ENCODE measurements at places on chromosomes 2 and 18.

DNA sequence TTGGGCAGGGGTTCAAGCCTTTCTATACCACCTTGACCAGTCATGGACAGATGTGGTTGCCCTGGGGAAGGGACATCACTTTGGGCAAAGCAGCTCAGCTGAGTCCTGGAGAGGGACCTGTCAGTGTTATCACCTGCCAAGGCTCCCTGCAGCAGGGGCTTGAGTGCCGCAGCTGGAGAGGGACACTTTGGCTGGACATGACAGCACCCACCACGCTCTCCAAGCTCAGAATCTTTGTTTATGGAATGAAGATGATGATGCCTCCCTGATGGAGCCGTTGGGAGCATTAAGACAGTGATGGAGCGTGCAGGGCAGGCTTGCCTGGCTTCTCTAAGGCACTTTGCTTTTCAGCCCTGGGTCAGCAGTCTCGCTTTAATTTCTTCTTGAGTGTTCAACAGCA is 4.3 kb upstream of the TFCP2L1 start:
- no peak for DNase-seq

DNA sequence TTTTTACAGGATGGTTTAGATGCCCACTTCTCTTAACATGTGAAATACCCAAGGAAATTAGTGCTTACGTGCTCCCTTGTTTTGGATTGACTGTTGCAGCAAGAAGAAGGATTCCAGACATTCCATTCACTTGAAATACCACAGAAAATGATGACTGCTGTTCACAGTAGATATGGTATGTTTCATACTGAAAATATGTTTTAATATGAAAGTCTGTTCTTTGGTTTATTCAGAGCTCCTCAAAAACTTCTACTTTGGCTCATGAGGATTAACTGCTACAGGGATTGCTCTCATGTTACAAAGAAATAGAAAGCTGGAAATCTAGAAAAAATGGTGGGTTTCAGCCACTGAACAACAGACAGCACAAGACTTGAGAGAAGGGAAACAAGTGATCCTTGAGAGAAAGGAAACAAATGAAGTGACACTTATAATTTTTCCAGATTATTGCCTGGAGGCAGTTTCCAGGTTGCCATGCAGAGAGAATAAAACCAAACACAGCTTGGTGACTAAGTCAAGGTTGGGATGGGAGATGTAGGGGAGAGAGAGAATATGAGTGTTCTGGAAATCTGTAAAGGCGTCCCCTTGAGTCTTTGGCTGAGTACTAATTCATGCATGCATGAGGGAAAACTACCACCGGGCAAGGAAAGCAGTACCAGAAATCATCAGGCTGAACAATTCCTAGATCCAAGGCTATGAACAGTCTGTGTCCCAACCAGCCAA is 348.1 kb downstream of the CLIP4 start:
- no peak for DNase-seq

DNA sequence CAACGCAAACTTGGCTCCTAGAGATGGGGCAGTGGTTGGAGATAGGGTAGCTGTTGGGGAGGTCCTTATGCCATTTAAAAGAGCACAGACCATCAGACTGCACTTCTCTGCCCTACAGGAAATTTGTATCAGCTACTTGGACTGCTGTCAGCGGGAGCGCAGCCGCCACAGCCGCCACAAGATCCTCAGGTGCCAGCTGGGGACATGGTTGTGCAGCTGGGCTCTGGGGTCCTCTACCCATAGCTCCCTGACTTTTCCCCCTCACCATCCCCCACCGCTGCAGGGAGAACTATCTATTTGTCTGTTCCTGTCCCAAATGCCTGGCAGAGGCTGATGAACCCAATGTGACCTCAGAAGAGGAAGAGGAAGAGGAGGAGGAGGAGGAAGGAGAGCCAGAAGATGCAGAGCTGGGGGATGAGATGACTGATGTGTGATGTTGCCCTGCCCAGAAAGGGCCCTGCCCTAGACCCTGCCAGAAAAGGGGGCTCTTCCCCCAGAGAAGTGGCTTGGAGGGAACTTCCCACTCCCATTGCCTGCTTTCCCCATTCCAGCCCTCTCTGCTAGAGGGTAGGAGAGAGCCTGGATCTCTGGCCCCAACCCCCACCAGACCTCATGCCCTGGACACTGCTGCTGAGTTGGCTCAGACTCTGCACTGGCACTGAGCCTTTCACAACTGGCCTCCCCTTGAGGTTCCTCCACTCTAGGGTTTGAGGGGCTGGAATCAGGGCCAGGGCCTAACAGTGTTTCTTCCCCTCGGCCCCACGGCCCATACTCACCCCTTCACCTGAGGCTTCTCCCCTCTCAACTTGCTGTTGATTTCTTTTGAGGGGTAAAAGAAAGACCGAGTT is 7.3 kb downstream of the PRADC1 start:
- no peak for DNase-seq

DNA sequence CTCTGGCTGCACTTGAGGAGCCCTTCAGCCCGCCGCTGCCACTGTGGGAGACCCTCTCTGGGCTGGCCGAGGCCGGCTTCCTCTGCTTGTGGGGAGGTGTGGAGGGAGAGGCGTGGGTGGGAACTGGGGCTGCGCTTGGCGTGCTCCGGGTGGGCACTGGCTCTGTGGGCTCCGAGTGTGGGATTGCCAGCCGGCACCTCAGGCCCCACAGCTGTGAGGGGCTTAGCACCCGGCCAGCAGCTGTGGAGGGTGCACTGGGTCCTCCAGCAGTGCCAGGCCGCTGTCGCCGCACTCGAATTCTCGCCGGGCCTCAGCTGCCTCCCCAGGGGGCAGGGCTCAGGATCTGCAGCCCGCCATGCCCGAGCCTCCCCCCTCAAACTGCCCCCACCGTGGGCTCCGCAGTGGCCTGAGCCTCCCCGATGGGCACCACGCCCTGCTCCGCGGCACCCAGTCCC is 808.0 kb upstream of the SOX11 start:
- no peak for DNase-seq

DNA sequence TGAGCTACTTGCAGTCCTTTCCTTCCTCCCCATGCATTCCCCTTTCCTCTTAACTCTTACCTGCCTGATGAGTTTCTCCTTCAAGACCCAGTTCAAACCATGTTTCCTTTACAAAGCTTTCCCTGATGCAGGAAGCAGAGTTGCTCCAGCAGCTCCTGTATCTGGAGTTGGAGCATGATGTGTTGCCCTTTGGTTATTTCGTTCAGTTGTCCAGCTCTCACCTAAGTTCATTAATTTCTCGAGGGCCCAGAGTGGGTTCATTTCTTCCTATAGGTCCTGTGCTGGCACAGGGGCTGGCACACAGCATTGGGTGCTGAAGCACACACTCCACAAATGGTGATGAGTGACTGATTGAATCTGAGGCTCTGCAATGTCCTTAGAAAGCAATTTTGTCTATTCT is 23.0 kb upstream of the TMEM214 start:
- no peak for DNase-seq

DNA sequence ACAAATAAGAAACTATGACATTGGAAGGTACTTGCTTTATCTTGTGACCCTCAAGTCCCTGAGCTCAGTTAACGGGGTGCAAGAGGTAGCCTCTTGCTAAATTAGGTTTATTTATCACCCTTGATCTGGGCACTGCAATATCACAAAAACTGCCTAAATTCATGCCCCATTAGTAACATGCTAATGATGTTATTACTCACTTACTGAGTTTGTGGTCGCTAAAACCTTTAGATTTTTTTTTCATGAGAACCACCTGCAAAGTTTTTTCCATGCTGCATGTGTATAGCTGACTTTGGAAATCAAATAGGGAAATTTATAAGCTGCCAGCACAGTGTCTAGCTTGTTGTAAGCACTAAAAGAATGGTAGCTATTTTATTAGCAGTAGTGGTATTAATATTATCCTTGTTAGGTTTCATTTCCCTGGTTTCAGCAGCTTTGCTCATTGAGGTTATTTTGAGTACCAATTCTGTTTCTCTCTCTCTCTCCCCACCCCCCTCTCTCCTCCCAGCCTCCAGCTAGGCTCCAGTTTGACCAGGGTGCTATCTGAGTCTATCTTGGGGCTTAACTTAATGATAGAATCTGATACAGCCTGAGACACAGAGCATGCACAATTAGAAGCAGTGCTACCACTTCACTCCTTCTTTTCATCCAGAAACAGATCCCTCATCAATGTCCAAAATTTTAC is 88.7 kb upstream of the ATP8B1 start:
- DNase-seq, result no peak

DNA sequence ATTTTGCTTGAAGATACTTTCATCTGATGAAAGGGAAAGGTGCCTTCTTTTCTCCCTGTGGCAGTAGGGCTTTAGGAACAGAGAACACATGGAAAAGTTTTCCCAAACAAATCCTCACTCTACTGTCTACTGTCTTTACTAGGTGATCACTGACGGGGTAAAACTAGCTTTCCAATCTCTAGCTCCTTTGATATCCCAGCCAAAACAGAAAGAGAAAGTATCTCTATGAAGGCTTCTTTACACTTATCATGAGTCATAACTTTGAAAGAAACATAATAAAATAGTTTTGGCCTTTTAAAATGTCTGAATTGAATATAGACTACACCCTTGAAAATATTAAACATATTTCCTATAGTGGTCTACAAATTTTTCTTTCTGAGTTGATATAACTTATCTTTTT is 214.5 kb downstream of the DSEL start:
- DNase-seq, result no peak

DNA sequence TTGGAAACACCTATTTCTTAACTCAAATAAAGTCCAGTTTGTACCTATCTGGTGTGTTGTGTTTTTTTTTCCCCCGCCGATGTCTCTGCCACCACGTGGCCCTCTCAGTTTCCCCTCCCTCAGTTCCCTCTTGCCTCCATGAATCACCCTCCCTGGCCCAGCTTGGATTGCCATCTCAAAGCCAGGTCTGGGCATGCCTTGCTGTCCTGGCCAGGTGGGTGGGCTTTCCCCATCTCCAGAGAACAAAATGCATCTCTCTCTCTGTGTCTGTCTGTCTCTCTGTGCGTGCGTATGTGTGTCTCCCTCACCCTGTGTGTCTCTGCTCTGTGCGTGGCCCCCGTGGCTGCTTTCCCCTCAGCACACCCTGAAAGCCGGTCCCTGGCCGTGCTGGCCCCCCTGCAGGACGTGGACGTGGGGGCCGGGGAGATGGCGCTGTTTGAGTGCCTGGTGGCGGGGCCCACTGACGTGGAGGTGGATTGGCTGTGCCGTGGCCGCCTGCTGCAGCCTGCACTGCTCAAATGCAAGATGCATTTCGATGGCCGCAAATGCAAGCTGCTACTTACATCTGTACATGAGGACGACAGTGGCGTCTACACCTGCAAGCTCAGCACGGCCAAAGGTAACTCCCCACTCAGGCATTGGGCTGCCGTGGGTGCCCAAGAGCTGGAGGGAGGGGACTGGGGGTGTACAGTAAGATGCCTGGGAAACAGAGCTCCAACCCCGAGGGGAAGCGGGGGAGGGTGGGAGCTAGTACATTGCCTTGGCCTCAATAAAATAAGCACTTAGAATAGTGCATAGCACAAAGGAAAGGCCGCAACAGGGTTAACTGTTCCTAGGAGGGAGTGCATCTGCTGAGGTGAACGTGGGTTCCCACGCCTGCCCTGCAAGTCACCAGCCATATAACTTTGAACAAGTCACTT is 31.6 kb upstream of the GMPPA start:
- no peak for DNase-seq

DNA sequence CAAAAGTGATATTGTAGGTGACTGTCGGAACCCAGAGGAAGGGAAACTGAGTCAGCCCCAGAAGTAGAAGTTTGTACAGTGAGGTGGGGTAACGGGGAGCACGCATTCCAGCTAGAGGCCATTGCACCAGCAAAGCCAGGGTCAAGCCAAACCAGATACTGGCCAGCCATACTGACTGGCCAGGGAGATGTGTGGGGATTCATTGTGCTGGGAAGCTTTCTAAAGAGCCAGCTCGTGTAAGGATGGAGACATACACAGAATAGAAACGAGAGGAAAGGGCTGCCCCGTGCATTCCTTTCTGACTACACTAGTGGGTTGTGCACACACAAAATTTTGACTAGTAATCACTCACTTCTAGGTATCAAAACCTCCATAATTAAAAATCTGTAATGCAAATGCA is 175.3 kb upstream of the PID1 start:
- no peak for DNase-seq

GRCh38 chr18:74040459-74041332 is 106.9 kb downstream of the FBXO15 start:
- DNase-seq, result peak; percentile 55

DNA sequence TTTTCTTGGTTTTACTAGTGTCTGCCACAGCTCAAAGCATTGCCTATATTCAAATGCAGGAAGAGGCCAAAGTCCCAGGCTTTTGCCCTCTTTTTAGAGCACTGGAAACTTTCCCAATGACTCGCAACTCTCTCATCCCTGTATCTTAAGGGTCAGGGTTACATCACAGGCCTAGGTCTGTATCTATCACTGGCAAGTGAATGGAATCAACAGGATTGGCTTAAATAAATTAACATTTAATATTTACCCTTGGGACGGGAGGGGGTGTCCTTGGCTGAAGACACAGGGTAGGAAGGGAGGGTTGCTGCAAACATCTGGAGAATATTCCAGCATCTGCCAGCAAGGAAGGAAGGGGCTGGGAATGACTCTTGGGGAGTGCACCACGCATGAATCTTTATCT is 242.6 kb downstream of the SLC4A3 start:
- no peak for DNase-seq

DNA sequence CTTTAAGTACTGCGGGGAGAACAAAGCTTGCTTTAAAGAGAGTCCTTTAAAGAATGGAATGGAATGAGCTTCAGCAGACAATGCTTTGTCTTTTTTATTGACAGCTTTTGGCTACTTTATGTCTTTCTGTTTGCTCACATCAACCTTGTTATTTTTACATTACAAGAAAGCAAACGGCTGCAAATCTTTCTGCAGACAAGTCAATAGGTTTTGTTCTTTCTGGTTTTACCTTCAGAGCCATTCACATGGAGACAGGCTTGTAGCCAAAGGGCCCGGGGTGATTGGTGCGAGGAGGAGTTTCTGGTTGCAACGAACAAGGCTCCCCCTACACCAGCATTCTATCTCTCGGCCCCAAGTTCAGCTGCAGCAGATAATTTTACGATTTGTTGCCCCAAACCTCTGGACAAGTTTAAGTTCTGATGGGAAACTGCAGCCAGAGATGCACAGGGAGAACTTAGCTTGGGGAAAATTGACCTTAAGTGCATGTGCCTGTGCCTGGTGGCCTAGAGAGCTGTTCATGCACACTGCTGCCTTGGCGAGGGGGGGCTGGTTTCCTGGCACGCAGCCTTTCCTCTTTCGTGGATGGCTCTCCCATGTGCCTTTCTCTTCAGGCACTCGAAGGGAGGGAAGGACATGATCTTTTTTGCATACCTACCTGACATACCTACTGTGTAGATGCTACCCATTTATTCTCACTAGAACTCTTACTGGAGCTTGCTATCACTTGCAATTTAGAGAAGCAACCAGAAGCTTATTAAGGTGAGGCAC is 543.2 kb downstream of the DCDC2C start:
- DNase-seq, result no peak

DNA sequence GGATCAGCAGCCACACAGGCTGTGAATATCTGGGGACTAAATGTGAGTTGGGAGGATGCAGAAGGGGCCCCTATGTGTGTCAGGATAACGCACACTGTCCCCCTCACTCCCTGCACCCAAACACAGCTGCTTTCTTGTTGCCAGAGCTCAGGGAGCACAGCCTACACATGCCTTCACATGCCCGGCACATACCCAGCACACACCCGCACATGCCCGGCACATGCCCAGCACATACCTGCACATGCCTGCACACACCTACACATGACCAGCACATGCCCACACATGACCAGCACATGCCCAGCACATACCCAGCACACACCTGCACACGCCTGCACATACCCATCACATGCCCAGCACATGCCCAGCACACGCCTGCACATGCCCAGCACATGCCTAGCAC is 75.6 kb downstream of the TPO start:
- no peak for DNase-seq

GRCh38 chr18:76847916-76848315 is 25.6 kb downstream of the ZNF236 start:
- no peak for DNase-seq

Measured in DND-41 (cell line).